ENCODE measurements at places on chromosomes 3 and 15. TPM values are rescaled to one million over a fixed set of nuclear protein-coding genes. Genes with fewer than 3 reads are reported as not detected.

DNA sequence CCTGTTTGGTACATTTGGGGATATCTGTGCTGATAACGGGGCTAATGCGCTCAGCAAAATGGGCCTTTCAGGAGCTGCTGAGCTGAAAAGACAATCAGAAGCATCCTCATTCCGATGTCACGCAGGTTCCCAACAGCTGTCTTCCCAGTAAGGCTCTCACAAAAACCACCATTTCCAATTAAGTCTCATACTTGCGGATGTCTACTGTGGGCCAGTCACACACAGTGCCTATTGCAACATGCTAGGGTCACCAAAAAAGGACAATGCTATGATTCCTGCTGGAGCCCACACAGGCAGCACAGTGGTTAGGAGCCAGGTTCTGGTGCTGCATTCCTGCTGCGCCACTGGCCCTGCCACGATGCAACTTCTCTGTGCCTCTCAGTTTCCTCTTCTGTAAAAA is 16.4 kb upstream of the LDHAL6B start:
- no peak for DNase-seq

GRCh38 chr15:35991386-35991785 is 445.4 kb upstream of the DPH6 start:
- DNase-seq: no peak

DNA sequence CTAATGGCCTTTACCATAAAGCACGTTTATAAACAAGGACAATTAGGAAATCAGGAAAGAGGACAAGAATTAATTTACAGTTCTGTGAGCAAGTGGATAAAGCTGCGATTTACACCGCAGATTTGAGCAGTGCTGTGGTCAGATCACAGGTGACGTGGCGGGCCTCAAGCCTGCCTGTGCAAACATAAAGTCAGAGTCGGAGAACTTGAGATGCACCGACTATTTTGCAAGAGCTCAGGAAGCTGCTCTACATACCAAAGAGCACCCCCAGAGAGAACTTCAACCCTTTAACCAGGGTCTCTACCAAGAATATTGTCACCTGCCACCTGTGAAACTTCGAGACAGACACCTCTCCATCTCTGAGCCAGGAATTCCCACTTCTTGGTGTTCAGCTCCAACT is 35.7 kb downstream of the MECOM start:
- no peak for DNase-seq

Gene RASGRP1
- total RNA-seq: 0.44 TPM

Gene GOLGA6D
- not detected for total RNA-seq
